ENCODE measurements at places on chromosomes 5 and 9.
A peak's percentile ranks its signal among the peaks of the same experiment; 100 is the strongest.

DNA sequence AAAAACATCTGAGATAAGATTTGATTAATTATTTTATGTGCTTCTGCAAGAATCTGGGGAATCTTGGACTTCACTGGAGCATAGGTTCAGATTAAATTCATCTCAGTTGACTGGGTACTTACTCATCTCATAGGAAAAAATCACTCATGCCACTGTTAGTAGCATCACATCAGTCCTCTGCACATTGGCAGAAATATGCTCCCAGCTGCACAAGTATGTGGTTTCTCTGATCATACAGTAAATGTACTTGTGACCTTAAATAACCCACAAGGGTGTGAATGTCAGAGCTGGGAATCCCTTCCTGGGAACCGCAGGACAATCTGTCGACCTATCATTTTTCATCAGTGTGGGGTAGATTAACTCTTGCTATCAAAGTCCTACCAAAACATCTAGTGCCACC is 203.7 kb upstream of the SLC24A2 start:
- no peak for DNase-seq

DNA sequence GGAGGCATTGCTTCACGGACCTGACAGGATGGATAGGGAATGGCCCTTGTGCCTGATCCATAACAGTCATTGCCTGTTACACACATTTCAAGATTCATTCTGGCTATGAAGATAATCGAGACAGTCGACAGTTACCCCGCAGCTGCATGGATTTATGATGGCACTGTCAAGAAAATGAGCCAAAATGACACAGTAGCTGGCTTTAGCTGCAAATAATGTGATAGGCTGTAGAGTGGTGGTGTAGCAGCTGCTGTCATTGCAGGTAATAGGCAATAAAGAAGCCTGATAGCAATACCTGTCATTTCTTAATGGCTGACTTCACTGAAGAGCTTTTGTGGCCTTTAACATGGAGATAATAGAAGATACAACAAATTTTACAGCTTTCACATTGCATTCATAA is 1085.2 kb upstream of the ARRDC3 start:
- no peak for DNase-seq

GRCh38 chr5:157574456-157575380 is 857 bp downstream of the ADAM19 start:
- no peak for DNase-seq

DNA sequence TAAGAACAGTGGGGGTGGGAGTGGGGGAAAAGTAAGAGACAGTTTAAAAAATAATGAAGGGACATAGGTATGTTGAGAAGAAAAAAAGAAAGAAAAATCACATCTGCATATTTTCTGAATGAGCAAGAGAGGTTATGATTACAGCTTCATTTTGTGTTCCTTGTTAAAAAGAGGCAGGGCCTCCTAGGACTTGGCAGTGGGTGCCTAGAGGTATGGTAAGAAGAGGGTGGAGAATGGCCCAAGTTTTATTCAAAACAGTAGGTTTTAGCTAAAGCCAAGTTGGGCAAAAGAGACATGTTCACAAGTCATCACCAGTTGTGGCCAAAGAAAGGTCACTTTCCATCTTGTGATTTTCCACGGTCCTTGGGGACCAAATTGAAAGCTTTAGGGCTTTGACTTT is 643.4 kb downstream of the CCDC171 start:
- no peak for DNase-seq

GRCh38 chr9:68492806-68493205 is 47.9 kb downstream of the TMEM252 start:
- DNase-seq: no peak

- DNase-seq: no peak
Measured at GRCh38 chr5:133113331-133114061, 61.7 kb downstream of the HSPA4 start.

DNA sequence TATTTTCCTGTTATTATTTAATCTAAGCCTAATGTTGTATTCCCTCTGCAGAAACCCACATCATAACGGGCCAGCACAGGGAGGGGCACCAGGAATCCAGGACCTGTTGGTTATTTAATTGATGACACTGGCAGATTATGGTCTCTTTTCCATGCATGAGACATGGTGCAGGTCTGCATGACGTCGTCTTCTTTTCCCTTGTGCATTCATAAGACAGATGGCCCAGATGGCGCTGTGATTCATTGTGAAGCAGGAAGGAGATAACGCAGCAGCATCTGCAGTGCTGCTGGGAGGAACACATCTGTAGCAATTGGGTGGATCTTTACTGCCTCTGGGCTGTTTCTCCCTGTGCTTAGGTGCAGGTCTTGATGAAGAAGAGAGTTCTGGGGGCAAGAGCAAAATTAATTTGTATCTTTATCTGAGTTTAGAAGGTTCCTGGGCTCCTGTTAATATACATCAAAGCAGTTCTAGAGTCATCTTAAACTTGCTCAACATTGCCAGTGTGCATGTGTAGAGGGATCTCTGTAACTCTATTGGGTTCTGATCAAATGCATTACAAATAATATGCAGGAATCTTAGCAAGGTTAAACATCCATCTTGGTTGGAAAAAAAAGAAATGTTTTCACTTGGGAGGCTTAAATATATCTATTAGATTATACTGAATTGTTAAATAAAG is 176.1 kb downstream of the PCSK1 start:
- no peak for DNase-seq

DNA sequence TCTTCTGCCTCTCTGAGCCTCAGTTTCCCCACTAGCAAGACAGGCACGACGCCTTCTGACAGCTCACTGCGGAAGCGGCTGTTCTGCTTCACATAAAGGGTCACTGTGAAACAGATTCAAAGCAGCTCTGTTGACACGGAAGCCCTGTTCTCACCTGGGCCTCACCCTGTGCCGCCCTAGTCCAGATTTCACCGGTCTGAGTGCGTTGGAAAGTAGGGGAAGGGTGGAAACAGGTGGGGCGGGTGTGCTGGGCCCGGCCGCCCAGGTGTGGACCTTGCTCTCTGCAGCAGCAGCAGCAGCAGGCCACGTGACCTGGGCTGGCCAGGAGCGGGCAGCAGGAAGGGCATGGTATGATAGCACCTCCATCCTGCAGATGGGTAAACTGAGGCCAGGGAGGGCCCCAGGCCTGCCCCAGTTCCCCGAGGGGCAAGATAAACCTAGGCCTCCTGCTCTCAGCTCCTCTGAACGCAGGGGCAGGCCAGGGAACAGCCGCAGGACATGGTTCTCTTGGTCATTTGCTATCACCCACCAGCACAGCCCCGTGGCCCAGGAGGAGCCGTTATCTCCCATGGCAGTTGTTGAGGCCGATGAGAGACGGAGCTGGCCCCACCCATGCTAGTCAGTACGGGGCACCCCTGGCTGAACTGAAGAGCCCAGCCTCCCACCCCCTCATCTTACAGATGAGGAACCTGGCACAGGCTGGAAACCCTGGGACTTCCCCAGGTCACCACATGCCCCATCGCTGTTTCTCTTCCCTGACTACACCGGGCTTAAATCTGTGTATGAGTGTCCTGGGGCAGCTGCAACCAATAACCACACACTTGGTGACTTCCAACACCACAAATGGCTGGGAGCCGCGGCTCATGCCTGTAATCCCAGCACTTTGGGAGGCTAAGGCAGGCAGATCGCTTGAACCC is 12.1 kb downstream of the PTGES2 start:
- DNase-seq: no peak

- DNase-seq: no peak
Measured at GRCh38 chr5:35876922-35877321, 20.2 kb downstream of the IL7R start.

DNA sequence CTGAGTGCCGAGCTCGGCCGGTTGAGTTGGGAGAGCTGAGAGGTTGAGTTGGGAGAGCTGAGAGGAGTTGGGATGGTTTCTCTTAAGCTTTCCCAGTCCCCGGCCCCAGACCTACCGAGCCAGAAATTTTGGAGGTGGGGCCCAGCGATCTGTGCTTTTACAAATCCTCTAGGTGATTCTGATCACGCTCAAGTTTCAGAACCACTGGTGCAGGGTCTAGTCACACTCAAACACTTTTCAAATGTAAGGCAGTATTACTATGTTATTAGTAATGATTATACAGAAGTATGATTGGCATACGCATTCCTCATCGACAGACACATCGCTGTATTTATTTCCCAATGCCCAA is 256 bp upstream of the CLINT1 start:
- no peak for DNase-seq

DNA sequence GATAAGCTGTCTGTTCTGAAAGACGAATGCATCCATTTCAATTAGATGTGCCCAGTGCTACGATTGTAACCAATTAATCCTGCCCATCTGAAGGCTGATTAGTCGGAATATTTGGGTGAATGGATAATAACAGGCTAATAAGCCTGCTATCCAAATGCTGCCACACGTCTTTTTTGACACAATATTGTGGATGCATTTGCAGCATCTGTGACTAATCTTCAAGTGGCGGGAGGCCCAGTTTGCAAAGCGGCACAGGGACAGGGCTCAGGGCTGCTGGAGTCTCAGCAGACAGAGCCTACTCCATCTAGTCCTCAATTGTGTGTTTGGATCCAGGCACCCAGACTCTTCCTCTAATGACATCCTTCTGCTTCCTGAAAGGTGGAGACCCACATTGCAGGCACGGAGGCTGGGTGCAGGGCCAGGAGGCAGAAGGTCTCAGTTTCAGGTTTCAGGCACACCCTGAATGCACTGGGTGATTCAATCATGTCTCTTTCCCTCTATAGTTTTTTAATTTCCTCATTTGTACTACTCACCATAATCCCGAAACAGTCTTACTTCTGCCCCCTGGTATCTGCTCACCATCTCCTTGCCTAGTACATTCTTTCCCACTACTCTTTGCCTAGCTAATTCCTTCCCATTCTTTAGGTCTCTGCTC is 169.6 kb downstream of the ASTN2 start:
- no peak for DNase-seq

GRCh38 chr5:172235132-172235780 is 41.3 kb downstream of the EFCAB9 start:
- DNase-seq: no peak

DNA sequence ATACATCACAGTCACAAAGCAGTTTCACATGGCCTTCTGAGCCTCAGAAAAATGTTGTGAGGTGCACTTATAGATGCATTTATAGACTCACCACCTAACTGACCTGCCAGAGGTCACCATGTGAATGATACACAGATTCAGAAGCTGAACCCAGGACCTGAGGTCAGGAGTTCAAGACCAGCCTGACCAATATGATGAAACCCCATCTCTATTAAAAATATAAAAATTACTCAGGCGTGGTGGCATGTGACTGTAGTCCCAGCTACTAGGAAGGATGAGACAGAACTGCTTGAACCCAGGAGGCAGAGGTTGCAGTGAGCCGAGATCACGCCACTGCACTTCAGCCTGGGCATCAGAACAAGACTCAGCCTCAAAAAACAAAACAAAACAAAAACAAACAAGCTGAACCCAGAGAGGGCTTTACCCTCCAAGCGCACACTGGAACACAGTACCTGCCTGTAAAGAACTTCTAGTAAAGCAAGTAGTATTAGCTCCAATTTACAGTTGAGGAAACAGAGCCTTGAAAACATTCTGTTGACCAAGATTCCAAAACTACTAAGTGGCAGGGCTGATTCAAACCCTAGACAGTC is 16.3 kb downstream of the ECPAS start:
- no peak for DNase-seq

DNA sequence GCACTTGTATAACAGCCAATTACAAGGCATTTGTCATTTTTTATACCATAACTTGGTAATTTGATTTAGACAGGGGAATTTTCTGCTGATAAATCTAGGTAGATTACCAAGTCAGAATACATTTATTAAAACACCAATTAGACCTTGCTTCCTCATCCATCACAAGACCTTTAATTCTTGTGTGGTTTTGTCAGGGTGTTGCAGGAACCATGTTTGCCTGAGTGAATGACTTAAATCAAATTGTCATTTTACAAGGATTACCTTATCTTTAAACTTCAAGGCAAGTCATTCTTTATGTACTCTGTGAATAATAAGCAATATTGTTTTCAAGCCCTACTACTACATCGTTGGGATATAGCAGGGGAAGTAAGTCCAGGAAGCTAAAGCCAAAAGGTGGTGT is 257.7 kb downstream of the KCTD16 start:
- no peak for DNase-seq

DNA sequence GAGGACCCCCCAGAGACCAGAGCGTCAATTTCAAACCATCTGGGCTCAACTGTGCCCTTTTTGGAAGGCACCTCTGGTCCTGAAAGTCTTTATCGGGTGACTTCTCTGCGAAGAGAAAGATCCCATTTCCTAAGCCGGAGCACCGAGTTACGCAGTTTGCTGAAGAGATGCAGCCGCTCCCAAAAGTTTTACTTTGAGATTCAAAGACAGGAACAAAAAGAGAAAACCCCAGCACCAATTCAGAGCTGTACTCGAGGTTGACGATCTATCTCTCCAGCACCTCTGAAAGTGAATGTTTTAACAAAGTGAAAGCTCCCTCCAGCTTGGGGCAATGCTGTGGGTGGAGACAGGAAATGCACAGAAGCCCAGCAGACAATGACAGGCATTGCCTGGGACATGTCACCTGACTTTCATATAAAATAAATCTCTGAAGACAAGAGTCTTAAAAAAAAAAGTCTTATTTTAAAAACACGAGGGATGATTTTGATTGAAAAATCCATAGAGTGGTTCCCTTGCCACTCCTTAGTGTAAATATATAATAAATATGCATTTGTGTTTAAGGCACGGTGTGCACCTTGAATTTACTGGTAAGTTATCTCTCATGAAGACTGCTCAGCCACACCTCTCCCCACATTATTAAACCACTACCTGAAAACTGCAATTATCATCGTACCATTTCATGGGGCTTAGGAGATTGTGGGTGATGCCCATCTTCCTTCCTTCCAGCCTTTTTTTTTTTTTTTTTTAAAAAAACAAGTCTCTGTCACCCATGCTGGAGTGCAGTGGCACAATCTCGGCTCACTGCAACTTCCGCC is 79.9 kb downstream of the FNBP1 start:
- peak; percentile 85 for DNase-seq

GRCh38 chr5:121325930-121326329 is 525.8 kb upstream of the FTMT start:
- DNase-seq: no peak

GRCh38 chr9:1400983-1401382 is 350.8 kb downstream of the DMRT2 start:
- no peak for DNase-seq

All from CD8-positive, alpha-beta memory T cell (primary cell).